ENCODE measurements at places on chromosomes 2 and 18.

- DNase-seq: no peak
Observed at GRCh38 chr2:136332436-136333095, 214.6 kb upstream of the CXCR4 start.

DNA sequence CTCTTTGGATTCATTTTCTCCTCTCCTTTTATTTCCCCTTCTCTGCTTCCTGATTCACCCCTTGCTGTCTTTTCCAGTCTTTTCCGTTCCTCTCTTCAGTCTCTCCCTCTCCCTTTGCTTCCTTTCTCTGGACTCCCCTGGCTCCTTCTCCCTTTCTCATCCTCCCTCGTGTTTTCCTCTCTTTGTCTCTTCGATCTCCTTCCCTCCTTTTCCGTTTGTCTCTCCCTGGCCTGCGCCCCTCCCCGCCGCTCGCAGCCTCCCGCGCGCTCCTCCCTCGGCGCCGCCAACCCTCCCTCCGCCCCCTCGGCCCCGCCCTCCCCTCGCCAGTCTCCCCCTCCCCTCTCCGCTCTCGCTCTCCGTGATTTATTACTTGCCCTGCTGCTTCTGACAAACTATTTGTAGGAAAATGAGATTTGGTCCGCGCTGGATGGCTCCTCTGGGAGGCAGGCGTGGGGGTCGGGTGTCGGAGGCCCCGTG is 46.0 kb upstream of the PAX8 start:
- peak; percentile 72 for DNase-seq

DNA sequence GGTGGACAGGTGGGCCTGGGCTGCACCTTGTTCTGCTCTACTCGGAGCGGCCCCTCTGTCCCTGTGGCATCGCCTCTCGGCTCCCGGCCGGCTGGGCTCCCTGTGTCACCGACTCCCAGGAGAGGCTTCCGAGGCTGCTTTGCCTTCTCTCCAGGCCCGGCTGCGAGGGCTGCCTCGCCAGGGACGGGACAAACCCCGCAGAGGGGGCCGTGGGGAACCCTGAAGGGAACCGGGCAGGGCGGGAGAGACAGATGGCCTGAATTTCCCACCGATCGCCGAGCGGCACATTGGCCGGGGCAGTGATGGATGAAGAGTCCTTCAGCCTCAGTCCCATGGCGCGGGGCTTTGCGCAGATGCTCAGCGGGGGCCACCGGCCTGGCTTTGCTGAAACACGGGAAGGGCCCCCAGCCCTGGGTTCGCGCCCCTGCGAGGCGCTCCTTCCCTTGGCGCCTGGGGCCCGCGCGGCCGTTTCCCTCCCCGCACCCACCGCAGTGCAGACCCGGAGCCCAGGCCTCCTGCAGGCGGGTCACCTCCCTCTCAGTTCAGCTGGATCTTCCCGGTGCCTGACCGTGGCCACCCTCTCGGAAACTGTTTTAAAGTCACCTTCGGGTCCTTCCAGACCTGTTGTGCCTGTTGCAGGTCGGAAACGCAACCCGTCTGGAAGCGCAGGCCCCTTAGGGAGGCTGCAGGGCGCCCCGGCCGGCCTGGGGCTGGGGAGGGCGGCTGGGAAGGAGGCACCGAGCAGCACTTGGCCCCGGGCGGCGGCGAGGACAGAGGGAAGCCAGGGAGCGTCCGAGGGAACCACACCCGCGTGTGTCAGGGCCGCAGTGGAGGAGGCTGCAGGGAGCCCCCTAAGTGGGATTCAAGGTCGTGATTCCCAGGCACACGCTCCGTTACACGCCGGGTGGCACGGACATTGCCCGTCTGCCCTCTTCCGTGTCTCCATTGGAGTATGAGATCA is 341.9 kb upstream of the SALL3 start:
- DNase-seq: no peak

- DNase-seq: no peak
Observed at GRCh38 chr2:47091118-47091517, 64.0 kb downstream of the STPG4 start.

GRCh38 chr2:15760232-15760910 is 168.7 kb downstream of the DDX1 start:
- DNase-seq: no peak

- no peak for DNase-seq
Observed at GRCh38 chr18:36558234-36558633, 260.7 kb downstream of the FHOD3 start.

GRCh38 chr2:32977228-32977758 is 30.5 kb downstream of the LTBP1 start:
- no peak for DNase-seq

DNA sequence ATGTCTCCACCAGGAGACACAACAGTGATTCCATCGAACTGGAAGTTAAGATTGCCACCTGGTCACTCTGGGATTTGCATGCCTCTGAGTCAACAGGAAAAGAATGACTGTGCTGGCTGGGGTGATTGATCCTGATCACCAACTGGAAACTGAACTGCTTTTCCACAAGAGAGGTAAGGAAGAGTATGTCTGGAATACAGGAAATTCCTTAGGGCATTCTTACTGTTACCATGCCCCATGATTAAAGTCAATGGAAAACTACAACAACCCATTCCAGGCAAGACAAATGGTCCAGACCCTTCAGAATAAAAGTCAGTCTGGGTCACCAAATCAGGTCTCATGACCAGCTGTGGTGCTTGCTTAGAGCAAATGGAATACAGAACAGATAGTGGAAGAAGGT is 12.0 kb upstream of the DDX1 start:
- DNase-seq: no peak

DNA sequence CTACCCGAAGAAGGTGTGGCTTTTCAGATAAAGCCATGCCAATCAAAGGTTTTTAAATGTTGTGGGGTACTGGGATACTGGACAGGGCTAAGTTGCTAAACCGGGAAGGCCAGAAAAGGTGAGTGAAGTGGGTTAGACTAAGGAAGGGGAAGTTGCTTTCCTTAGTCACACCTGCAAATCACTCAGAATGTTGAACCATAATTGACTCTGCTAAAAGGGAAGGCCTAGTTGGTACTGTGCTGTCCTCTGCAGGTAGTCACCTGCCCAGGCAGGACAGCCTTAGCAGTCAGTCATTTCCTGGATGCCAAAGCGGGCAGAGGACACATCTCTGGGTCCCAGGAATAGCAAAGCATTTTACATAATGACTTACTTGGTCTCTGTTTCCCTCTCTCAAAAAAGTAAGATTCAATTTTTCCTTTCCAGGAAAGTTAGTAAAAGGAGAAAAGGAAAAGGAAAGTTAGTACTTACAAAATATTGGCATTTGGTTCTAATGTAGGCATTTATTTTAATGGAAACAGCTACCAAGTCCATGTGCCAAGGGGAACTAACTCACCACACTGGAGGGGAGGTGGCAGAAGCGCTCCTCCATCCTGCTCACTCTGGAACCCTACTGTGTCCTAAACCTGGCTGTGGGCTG is 60.3 kb downstream of the RFTN2 start:
- DNase-seq: no peak

- DNase-seq: no peak
Observed at GRCh38 chr2:79935046-79935732, 369.4 kb downstream of the LRRTM1 start.

All from DMS79 treated with DMSO at 0.1 percent for 48 hours (cell line).